Left ventricle myocardium inferior (tissue), 1 donor: ENCODE measurements at places on chromosomes 16 and 17. TPM values are rescaled to one million over a fixed set of nuclear protein-coding genes. Genes with fewer than 3 reads are reported as not detected.

Gene PDF
- 6.0 TPM for total RNA-seq

Gene ODAD4
- total RNA-seq: 1.3 TPM

Gene AGRP
- not detected for total RNA-seq

Gene MTMR4
- total RNA-seq: 24.0 TPM

Gene TBX6
- 1.0 TPM for total RNA-seq

Gene ERN1
- total RNA-seq: 9.3 TPM

Gene SLC22A31
- not detected for total RNA-seq

Gene SULT1A4
- 5.2 TPM for total RNA-seq

Gene FBXO39
- total RNA-seq: not detected

Gene CLEC19A
- not detected for total RNA-seq

Gene PTGES3L
- total RNA-seq: 37.9 TPM

Gene MPDU1
- 24.9 TPM for total RNA-seq

Gene TPPP3
- 15.5 TPM for total RNA-seq

Gene G6PC1
- total RNA-seq: not detected

Gene KRT28
- not detected for total RNA-seq

Gene WDR81
- 9.3 TPM for total RNA-seq

Gene GNG13
- total RNA-seq: not detected
